ENCODE measurements at places on chromosomes 7 and 10. TPM values are rescaled to one million over a fixed set of nuclear protein-coding genes. Genes with fewer than 3 reads are reported as not detected.

LSM8 gene
- 28.1 TPM for total RNA-seq

C10orf67 gene
- not detected for total RNA-seq

EBF3 gene
- 8.0 TPM for total RNA-seq

BUB3 gene
- 43.1 TPM for total RNA-seq

RAB18 gene
- 51.6 TPM for total RNA-seq

CPVL gene
- 5.8 TPM for total RNA-seq

KLF14 gene
- total RNA-seq: 0.41 TPM
